Cardiac fibroblast (primary cell): ENCODE measurements at places on chromosomes 1 and 21.

- peak; percentile 79 for DNase-seq
These were observed 15.2 kb downstream of the ITPKB start for GRCh38 chr1:226723657-226724532.

DNA sequence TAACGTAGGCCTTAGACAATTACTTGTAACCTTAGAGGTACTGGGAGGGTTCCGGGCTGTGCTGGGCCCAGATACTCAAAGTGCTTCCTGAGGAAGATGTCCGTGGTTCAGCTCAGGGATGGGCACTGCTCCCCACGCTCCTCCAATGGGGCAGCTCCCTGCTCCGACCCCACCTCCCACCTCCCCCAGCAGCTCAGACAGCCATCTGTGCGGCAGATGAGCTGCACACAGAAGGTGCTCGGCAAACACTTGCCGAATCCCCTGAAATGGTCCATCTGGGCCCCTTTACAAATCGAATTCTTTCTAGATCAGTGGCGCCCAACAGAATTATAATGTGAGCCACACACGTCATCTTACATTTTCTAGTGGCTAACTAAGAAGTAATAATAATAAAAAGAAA lies 242.4 kb upstream of the RAB4A start:
- DNase-seq: no peak

DNA sequence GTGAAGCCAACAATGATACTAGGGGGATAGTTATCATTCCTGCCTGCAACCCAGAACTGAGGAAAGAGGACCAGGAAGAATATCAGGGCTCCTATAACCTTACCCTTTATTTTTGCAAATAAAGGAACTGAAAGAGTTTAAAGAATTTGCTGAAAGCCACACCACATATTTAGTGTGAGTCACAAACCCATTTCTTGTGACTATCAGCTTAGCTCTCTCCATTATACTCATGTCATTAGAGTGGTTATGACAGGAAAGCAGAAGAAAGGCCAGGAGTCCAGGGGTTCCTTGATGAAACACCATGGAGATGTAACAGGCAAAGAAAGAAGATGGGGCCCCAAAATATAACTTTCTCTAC lies 141.1 kb upstream of the SAMSN1 start:
- no peak for DNase-seq

- DNase-seq: peak; percentile 87
These were observed 4.0 kb upstream of the CAP1 start for GRCh38 chr1:40036574-40036973.

- peak; percentile 47 for DNase-seq
These were observed 43.0 kb downstream of the NKAIN1 start for GRCh38 chr1:31196685-31197084.

GRCh38 chr1:202235856-202236837 lies 42.5 kb downstream of the LGR6 start:
- peak; percentile 94 for DNase-seq
